Hindlimb muscle (tissue), 1 donor: ENCODE measurements at places on chromosomes 6 and 20.

GRCh38 chr20:62357681-62358080 is 9.4 kb downstream of the LAMA5 start:
- DNase-seq, result no peak

DNA sequence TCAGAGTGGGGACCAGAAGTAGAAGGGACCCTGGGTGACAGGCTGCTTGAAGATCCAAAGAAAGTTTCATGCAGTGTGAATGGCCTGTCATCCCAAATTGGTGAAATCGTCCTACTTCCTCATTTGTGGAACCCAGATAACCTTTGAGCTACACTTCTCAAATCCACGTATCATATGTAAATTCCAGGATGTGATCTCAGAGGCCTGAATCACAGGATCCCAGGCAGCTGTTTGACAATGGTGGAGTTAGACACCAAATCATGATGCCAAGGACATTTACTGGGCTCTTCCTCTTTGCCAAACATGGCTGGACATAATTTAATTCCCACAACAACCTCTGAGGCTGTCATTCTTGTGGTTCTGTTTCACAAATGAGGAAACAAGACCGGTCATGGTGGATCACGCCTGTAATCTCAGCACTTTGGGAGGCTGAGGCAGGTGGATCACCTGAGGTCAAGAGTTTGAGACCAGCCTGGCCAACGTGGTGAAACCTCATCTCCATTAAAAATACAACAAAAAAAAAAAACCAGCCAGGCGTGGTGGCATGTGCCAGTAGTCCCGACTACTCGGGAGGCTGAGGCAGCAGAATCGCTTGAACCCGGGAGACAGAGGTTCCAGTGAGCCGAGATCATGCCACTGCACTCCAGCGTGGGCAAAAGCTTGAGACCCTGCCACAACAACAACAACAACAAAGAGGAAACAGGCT is 39.9 kb upstream of the TTPAL start:
- no peak for DNase-seq

DNA sequence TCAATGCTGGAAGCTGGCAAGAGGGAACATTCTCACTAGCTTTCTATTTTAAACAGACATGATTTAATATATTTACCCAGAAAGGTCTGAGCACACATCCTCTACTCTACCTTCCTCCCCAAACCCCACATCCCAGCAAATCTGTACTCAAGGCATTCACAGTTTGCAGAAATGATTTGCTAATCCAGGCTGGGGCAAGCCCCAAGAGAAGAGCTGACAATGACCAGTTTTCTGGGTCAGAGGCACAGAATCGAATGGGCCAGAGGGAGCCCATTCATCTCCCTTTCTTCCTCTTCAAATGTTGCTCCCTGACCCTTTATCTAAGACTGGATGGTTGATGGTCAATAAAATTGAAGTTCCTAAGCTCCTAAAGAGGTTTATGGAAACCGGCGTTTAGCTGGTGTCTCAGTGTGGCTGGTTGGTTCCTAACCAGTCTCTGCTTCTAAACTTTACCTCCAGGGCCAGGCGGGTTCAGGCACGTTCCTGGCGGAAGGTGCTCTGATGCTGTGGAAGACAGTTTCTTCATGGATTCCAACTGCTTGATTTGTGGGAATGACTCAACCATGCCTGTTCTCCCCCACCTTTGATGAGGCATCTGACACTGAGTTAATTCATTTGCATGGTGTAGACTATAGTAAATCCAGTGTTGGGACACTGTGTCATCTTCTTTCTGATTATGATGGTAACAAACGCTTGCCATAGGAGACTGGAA is 96.4 kb upstream of the IYD start:
- DNase-seq, result no peak

- DNase-seq, result no peak
These were observed 336.3 kb downstream of the NRN1 start for GRCh38 chr6:5670381-5670780.

GRCh38 chr6:54633601-54634000 is 213.0 kb upstream of the FAM83B start:
- DNase-seq, result no peak

DNA sequence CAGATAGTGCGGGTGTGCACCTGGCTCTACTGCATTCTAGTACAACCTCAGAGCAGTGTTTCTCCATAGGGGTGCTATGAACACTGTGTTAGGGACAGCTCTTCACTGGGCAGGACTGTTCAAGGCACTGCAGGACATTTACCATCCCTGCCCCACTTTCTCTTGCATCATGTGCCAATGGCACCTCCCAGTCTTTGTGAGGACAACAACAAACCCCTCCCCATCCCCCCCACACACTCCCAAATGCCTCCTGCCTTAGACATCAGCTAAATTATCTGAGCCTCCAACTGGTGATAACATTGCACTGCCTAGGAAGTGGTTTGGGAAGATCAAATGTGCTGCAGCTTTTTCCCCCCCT is 98.9 kb downstream of the FYN start:
- no peak for DNase-seq

DNA sequence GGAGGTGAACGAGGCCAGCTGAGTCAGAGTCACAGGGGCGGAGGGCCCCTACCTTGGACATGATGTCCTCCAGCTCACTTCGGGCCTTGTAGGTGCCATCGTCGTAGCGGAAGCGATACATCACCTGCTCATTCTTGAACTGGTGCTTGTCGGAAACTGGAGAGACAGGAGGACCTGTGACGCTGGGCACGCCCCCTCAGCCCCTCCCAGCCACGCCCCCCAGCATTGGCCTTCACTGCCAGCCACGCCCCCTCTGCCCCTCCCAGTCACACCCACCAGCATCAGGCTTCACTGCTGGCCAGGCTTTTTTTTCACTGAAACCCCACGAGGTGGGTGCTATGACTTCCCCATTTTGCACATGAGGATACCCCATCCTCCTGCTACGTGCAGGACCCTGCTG is 148.2 kb downstream of the PREX1 start:
- DNase-seq, result no peak

- no peak for DNase-seq
These were observed 26.1 kb downstream of the CGA start for GRCh38 chr6:87068795-87069194.

DNA sequence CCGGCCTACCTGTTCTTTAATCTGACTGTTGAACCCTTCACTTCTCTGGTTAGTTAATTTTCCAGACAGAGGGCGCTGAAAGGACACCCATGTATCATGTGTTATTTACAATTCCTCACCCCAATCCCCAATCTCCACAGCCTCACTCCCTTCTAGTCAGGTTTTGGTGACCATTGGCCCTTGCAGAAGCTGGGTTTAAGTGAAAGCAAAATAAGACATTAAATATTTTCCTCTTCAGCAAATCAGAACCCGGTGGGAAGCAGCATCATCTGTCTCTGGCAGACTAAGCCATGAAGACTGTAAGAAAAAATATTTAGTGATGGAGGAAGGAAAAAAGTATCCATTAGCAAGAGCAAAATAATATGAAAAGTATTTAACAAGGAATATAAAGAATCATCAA is 9.4 kb upstream of the HLA-DQA1 start:
- DNase-seq, result no peak
